ENCODE measurements at places on chromosomes 13 and 19. TPM values are rescaled to one million over a fixed set of nuclear protein-coding genes. Genes with fewer than 3 reads are reported as not detected.
A peak's percentile ranks its signal among the peaks of the same experiment; 100 is the strongest.

GRCh38 chr13:109400624-109401257 lies 385.6 kb downstream of the IRS2 start:
- peak overlapping the region; percentile 64 for H3K27ac ChIP-seq
- DNase-seq = peak; percentile 46
- H3K27me3 ChIP-seq = no peaks in the 10 kb centered on the region
- H3K36me3 ChIP-seq = no peaks in the 10 kb centered on the region
- peaks cover 20% of the 10 kb centered on the region for H3K4me1 ChIP-seq
- peak overlapping the region; percentile 8 for H3K4me3 ChIP-seq

- H3K4me3 ChIP-seq = no peak overlapping the region
- H3K27ac ChIP-seq = no peak overlapping the region
- no peaks in the 10 kb centered on the region for H3K27me3 ChIP-seq
- no peak for DNase-seq
Observed at GRCh38 chr19:44176590-44176989, 11.7 kb downstream of the ZNF226 start.

DNA sequence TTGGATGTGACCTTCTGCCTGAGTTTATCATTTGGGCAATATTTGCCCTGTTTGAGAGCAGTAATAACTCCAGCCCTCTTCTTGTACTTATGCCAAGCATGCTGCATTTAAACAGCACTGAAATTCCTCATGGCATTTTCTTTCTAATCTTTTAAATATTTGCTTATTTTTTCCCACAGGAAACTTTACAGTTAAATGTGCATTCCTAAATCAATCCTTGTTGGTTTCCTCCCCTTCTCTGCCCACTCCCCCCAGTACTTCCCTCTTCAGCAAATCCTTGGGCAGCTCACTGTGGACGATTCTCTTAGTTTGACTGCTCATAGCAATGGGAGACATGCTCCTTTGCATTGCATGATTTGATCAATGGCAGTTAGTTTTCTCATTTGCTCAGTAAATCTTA lies 68.7 kb downstream of the RAP2A start:
- H3K27ac ChIP-seq = no peak overlapping the region
- peaks cover 12% of the 10 kb centered on the region for H3K4me1 ChIP-seq
- no peak overlapping the region for H3K4me3 ChIP-seq
- H3K27me3 ChIP-seq = no peaks in the 10 kb centered on the region
- no peaks in the 10 kb centered on the region for H3K36me3 ChIP-seq
- DNase-seq = no peak

The BRSK1 gene
- 0.24 TPM for total RNA-seq

GRCh38 chr13:40275636-40276035 lies 390.8 kb downstream of the FOXO1 start:
- no peaks in the 10 kb centered on the region for H3K27me3 ChIP-seq
- no peak overlapping the region for H3K4me3 ChIP-seq
- DNase-seq = no peak

DNA sequence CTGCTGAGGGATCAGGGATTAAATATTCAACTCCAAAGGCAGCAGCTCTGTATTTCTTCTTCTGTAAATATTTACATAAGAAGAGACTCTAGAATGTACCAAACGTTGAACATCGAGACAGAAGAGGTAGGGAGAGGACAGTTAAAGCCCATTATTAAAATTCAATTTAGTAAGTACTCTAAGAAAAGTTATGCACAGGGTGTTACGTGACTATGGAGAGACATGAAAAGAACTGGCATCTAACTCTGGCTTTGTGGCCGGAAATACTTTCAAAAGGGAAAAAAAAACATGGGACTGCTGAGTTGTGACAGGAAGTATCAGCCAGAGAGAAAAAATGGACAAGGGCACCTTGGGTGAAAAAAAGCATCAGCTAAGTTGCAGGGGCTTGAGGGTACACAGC lies 36.7 kb downstream of the LNX2 start:
- H3K27me3 ChIP-seq = no peaks in the 10 kb centered on the region
- H3K36me3 ChIP-seq = no peaks in the 10 kb centered on the region
- no peak overlapping the region for H3K27ac ChIP-seq
- no peaks in the 10 kb centered on the region for H3K4me1 ChIP-seq
- H3K4me3 ChIP-seq = no peak overlapping the region
- no peak for DNase-seq
